ENCODE measurements at places on chromosomes 13 and 19.

GRCh38 chr13:27130979-27131623 lies 40.5 kb downstream of the USP12 start:
- no peak for DNase-seq

- no peak for DNase-seq
These were observed 189.9 kb downstream of the SPRY2 start for GRCh38 chr13:80151016-80151415.

GRCh38 chr19:570251-570686 lies 2.1 kb upstream of the BSG start:
- DNase-seq, result no peak

DNA sequence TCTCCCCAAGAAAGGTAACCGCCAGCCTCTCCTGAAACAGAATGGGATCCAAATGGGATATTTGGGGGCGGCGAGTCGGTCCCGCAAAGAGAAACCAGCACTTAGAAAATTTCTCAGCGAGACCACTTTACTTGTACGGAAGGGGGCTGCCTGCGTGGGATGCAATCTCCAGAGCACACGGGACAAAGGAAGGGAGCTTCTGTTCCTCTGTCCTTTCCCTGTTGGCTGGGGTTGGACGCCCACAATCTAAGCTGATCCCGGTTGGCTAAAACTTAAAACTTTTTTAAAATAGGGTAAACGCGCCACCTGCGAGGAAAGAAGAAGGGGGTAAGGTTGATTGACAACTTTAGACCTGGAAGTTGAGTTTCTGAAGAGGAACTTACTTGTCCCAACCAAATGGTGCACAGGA lies 826 bp upstream of the BSG start:
- no peak for DNase-seq

- DNase-seq, result no peak
These were observed 43.2 kb downstream of the LATS2 start for GRCh38 chr13:21018220-21018619.

DNA sequence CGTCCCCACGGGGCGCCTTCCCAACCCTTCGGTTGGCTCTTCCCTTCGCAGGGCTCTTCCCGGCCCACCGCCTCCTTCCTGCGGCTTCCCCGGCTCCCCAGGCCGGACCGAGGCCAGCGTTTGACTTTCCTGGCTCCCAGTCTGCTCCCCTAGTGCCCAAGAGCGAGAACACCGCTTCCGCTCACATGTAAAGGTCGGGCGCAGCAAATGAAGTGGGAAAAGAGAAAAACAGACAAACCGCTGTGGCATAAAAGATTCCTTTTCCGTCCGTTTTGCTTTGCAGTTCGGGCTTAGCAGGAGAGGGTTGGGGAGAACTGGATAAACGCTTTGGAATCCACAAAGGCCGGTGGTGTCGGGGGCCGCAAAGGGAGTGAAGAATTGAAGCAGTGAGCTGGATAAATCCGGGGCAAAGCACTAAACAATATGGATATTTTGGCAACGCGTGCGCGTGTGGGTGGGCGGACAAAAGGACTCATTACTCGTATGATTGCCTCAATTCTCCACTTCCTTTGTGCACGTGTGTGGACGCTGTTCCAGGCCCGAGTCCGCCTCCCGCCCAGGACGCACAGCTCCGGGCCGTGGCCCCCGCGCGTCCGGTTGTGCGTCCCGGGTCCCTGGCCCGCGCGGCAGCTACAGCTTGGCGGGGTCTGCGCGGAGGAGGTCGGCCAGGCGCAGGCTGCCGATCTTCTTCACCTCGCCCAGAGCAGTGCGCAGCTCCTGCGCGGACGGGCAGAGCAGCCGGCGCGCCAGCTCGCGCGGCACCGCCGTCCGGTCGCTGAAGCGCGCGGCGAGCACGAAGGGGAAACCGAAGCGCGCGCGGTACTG lies 8.6 kb upstream of the CDX2 start:
- DNase-seq, result peak; percentile 28
